ENCODE measurements at places on chromosomes 12 and 14.

DNA sequence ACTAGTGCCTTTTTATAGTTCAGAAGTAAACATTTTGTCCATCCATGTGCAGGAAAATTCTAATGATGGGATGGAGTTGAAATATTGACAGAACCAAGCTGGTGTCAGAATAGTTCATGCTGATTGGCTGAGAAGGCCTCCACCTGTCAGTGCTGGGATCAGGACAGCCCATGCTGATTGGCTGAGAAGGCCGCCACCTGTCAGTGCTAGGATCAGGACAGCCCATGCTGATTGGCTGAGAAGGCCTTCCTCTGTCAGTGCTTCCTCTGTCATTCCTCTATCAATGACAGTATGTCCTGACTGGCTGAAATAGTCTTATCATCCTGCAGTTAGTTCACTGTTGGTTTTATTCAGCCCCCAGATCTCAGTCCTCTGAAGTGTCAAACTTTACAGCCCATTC lies 95.7 kb downstream of the PPP2R5C start:
- peaks cover 1% of the 10 kb centered on the region for H3K36me3 ChIP-seq
- peaks cover 26% of the 10 kb centered on the region for H3K4me1 ChIP-seq
- no peak overlapping the region for H3K4me3 ChIP-seq
- H3K27me3 ChIP-seq = no peaks in the 10 kb centered on the region
- H3K27ac ChIP-seq = peak overlapping the region; percentile 1

- H3K4me1 ChIP-seq = no peaks in the 10 kb centered on the region
- H3K27ac ChIP-seq = no peak overlapping the region
- DNase-seq = no peak
- no peak overlapping the region for H3K4me3 ChIP-seq
- no peaks in the 10 kb centered on the region for H3K36me3 ChIP-seq
- no peaks in the 10 kb centered on the region for H3K27me3 ChIP-seq
Observed at GRCh38 chr14:57898837-57899572, 33.1 kb upstream of the SLC35F4 start.

DNA sequence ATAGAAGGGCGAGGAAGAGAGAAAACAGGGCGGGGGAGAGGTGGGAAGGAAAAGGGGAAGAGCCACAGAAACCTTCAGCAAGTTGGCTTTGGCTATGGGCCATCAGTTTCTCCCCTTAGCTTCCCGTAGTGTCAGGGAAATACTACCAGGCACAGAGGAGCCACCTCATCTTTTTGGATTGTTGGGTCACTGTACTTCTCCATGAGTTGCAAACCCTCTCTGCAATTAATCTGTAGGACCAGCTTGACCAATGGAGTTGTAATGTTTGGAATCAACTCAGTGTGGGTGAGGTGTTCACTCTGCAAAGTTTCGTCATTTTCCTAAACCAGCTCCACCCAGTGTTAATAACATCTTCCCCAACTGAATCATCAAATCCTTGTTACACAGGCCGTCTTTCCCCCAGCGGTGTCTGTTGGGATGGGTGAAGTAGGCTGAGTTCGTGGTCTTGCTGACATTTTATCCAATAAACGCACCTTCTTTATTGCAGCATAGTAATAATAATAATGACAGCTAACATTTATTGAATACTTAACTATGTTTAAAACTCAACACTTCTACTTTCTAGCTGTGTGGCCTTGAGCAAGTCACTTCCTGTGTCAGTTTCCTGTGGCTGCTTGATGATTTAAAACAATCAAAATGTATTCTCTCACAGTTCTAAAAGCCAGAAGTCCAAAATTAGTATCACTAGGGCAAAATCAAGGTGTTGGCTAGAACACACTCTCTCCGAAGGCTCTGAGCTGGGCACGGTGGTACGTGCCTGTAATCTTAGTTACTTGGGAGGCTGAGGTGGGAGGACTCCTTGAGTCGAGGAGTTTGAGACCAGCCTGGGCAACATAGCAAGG lies 8.1 kb upstream of the GLTP start:
- H3K27me3 ChIP-seq = no peaks in the 10 kb centered on the region
- no peaks in the 10 kb centered on the region for H3K4me1 ChIP-seq
- H3K27ac ChIP-seq = peak overlapping the region; percentile 55
- H3K4me3 ChIP-seq = no peak overlapping the region

GRCh38 chr14:61193476-61193875 lies 87.7 kb downstream of the TMEM30B start:
- no peaks in the 10 kb centered on the region for H3K27me3 ChIP-seq
- no peak overlapping the region for H3K4me3 ChIP-seq
- H3K36me3 ChIP-seq = no peaks in the 10 kb centered on the region
- DNase-seq = no peak
- peaks cover 4% of the 10 kb centered on the region for H3K4me1 ChIP-seq

DNA sequence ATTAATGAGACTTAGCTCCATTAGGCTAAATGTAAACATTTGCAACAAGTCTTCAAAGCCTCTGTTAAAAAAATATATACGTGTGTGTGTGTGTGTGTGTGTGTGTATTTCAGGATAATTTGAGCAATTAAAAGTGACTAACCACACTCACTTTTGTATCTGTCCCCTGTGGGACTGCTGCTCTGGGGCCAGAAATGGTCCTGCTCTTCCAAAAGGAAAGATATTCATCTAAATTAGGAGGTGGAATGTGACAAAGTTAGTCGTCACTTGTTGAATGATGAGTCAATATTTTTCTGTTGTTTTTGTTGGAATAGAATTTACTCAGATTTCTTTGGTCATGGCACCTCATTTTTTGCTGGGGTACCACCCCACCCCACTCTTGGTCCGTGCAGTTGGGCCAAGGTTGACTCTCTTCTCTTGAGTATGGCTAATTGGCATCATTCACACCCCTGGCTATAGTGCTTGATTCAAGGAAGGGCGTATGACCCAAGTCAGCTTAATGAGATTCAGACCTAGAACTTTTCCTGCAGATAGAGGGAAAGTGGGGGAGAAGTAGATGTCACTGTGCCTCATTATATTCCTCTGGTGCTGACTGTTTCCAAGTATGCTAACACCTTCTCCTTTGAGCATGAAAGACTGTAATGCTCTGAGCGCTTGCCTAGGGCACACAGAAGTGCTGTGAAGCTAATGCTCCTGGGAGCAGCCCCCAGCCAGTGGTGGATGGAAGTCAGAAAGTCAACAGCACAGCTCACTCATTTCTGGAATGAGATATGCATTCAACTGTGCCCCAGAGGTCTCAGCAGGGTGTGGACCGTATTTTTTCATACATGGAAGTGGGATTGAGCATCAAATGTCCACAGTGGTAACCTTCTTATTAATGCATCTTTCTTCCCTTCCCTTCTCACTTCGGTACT lies 577.0 kb upstream of the TBX3 start:
- no peaks in the 10 kb centered on the region for H3K36me3 ChIP-seq
- H3K27me3 ChIP-seq = no peaks in the 10 kb centered on the region
- DNase-seq = no peak
- no peak overlapping the region for H3K27ac ChIP-seq
- no peak overlapping the region for H3K4me3 ChIP-seq

DNA sequence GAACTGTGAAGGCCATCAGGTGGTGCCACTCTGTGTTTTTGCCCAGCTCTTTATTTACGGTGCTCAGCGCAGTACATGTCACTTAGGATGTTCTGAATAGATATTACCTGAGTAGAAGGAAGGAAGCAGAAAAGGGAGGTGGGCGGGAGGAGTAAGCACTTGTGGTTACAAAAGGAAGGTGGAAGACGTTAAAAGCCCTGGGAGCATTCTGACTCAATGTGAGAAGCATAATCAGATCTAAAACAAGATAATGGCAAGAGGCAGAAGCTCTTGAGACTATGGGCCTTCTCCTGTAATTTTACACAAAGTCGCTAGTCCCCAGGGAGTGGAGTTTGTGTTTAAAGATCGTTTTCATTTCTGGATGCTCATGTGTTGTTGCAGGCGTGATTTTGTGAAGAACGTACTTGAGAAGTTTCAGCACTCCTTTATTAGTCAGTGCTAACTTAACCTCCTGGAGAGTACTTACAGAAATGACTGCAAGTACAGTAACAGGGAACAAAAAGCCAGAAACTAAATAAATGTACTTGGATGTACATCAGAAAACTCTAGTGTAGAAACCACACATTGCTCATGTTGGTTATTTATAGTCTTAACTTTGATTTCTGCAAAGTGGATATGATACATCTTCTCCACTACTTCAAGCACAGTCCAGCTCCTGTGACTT lies 1523.5 kb downstream of the AACS start:
- H3K4me1 ChIP-seq = peaks cover 11% of the 10 kb centered on the region
- no peak for DNase-seq
- H3K27me3 ChIP-seq = no peaks in the 10 kb centered on the region
- H3K36me3 ChIP-seq = no peaks in the 10 kb centered on the region
- no peak overlapping the region for H3K27ac ChIP-seq

- H3K27me3 ChIP-seq = no peaks in the 10 kb centered on the region
- no peak overlapping the region for H3K27ac ChIP-seq
- no peak overlapping the region for H3K4me3 ChIP-seq
- no peak for DNase-seq
- no peaks in the 10 kb centered on the region for H3K36me3 ChIP-seq
Observed at GRCh38 chr14:58626431-58626831, 11.3 kb upstream of the DACT1 start.

DNA sequence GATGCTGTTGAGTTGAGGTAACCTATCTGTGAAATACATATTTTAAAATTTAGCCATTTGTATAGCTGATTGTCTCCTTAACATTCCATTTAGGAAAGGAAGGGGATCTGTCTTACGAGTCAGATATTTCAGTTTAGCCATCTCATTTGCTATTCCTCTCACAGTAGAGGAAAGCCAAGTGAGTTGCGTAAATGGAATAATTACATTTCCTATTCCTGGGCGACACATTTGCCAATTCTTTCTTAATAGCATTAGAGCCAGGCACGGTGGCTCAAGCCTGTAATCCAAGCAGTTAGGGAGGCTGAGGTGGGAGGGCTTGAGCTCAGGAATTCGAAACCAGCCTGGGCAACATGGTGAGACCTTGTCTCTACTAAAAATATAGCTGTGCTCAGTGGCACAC lies 116.3 kb downstream of the TMX1 start:
- H3K4me1 ChIP-seq = no peaks in the 10 kb centered on the region
- no peak overlapping the region for H3K27ac ChIP-seq
- H3K4me3 ChIP-seq = no peak overlapping the region
- DNase-seq = no peak
- no peaks in the 10 kb centered on the region for H3K27me3 ChIP-seq
- no peaks in the 10 kb centered on the region for H3K36me3 ChIP-seq

- peaks cover 3% of the 10 kb centered on the region for H3K4me1 ChIP-seq
- no peaks in the 10 kb centered on the region for H3K27me3 ChIP-seq
- DNase-seq = no peak
Observed at GRCh38 chr14:101862711-101863110, 101.2 kb downstream of the PPP2R5C start.

DNA sequence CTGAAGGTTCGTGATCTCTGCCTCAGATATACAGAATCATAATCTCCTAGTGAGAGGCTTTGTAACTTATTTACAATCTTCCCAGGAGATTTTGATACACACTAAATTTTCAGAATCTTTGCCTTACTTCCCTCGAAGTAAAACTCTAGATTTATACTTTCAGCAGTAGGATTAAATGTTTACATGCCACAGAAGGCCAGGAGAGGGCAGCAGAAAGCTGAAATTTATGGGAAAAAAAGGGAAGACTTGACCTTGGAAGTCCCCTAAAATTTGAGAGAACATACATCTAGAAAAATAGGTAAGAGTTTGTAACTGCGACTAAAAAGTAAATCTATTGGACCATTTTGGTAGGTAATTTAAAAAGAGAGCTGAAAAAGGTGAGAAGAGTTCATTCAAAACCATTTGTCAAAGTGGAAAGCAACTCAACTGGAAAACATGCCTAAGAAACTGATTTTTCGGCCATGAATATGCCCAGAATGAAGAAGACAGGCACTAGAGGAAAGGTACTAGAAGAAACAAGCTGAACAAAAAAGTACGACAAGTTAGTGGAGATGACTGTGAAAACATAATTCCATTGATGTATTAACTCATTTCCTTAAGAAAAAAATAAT lies 242.0 kb upstream of the MDGA2 start:
- peak; percentile 21 for DNase-seq
- no peak overlapping the region for H3K27ac ChIP-seq
- H3K27me3 ChIP-seq = no peaks in the 10 kb centered on the region
- H3K4me3 ChIP-seq = no peak overlapping the region
- H3K4me1 ChIP-seq = no peaks in the 10 kb centered on the region
- H3K36me3 ChIP-seq = no peaks in the 10 kb centered on the region

- no peaks in the 10 kb centered on the region for H3K36me3 ChIP-seq
- DNase-seq = no peak
- H3K4me1 ChIP-seq = no peaks in the 10 kb centered on the region
- no peak overlapping the region for H3K27ac ChIP-seq
- no peak overlapping the region for H3K4me3 ChIP-seq
Observed at GRCh38 chr12:63397807-63398206, 246.8 kb upstream of the AVPR1A start.
